ENCODE measurements at places on chromosomes 12 and 14. TPM values are rescaled to one million over a fixed set of nuclear protein-coding genes. Genes with fewer than 3 reads are reported as not detected.

The NKX2-1 gene
- 0.31 TPM for total RNA-seq

The AICDA gene
- not detected for total RNA-seq

The ISCA2 gene
- total RNA-seq, result 20.1 TPM

The CYP27B1 gene
- not detected for total RNA-seq

DNA sequence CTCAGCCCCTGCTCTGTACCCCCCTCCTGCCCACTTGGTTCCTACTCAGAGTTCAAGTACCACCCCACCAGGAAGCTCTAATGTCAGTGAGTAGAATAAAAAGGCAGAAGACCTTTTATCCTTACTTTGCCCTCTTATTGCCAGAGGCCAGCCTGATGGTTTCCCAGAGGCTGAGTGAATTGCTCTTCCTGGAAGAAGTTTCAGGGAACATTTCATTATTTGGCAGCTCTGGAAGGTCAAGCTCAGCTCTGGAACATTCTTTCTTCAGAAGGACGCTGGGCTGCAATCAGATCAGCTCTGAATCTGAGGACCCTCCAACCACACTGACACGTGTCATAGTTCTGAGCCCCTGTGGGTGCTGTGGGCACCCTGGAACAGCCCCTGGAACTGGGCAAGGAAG lies 188.9 kb downstream of the ETV6 start:
- no peak for DNase-seq

DNA sequence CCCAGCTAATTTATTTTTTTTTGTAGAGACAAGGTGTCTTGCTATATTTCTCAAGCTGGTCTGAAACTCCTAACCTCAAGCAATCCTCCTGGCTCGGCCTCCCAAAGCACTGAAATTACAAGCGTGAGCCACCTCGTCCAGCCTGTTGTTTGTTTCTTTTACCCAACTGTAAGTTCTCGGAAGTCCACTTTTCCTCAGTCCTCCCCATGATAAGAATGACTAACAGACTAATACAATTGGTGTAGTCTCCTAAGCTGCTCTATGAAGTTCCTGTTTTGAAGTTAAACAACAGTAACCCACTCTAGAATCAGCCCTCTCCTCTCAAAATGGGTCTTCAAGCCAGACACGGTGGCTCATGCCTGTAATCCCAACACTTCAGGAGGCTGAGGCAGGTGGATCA lies 36.5 kb downstream of the HIGD1C start:
- no peak for DNase-seq

Measured in occipital lobe (tissue), 3 donors.